ENCODE measurements at places on chromosomes 6 and 20.

DNA sequence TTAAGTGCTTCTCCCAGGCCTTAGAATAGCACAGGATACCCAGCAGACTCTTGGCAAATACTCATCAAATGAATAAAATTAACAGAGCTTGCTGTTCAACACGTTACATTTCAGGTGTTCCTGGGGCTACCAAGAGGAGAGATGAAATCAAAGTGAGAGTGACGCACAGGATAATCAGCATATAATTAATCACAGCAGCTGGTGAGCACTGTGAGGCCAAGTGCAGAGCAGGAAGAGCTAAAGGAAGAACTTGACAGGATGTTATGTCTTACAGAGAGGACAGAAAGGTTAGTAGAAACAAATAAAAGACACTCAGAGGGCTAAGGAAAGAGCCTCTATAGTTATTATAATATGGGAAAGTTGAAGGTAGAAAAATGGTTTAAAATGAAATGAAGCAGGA lies 8.8 kb downstream of the PPIL1 start:
- DNase-seq = no peak

- no peak for DNase-seq
Measured at GRCh38 chr20:47888351-47888750, 103.1 kb upstream of the SULF2 start.

GRCh38 chr6:37078814-37079213 lies 73.4 kb downstream of the FGD2 start:
- DNase-seq = no peak

DNA sequence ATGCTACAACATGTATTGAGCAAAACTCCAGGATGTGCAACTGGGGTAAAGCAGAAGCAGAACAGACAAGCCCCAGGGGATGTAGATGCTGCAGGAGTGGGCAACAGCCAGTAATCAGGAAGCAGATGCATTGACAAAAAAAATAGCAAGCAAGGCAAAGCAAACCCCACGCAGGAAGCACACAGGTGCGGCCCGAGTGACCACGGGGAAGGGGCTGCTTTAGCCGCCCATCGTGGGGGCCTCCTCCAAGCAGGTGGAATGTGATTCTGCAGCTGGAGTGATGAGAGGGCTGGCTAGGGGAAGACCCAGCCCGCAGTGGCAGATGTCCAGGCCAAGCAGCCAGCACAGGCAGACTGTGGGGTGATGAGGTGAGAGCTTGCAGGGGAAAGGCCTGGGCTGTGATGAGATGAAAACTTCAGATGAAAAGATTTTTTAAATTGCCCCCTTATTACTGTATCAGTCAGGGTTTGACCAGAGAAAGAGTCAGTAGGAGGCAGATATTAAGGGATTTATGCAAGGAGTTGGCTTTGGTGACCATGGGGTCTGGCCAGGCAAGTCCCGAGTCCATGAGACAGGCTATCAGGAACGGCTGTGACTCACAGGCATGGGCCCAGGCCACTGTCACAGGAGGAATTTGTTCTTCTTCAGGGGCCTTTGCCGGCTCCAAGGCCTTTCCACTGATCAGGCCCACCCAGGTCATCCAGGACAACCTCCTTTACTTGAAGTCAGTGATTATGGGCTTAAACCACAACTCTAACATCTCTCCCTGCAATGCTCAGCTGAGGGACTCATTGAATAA lies 207.6 kb downstream of the ANKRD60 start:
- no peak for DNase-seq

DNA sequence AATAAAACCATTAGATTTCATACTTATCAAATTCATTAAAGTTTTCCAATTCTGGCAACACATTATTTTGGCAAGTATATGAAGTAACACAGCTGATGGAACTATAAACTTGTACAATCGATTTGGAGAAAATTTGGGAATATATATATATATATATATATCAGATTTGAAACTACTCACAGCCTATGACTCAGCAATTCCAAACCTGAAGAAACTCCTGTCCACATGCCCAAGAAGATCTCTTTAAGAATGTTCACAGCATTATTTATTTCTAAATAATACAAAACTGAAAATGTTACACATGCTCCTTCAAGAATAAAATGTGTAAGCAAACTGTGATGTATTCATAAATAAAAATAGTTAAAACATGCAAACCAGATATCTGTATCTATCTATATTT lies 270.1 kb downstream of the TFAP2A start:
- no peak for DNase-seq
